Stimulated activated CD8-positive, alpha-beta memory T cell treated with anti-CD3 and anti-CD28 coated beads, Interleukin-4, amount 100 ng/mL, for 4 hours (primary cell): ENCODE measurements at places on chromosomes 5 and 9.

- no peak for DNase-seq
Observed at GRCh38 chr5:125140855-125141254, 394.4 kb upstream of the ZNF608 start.

DNA sequence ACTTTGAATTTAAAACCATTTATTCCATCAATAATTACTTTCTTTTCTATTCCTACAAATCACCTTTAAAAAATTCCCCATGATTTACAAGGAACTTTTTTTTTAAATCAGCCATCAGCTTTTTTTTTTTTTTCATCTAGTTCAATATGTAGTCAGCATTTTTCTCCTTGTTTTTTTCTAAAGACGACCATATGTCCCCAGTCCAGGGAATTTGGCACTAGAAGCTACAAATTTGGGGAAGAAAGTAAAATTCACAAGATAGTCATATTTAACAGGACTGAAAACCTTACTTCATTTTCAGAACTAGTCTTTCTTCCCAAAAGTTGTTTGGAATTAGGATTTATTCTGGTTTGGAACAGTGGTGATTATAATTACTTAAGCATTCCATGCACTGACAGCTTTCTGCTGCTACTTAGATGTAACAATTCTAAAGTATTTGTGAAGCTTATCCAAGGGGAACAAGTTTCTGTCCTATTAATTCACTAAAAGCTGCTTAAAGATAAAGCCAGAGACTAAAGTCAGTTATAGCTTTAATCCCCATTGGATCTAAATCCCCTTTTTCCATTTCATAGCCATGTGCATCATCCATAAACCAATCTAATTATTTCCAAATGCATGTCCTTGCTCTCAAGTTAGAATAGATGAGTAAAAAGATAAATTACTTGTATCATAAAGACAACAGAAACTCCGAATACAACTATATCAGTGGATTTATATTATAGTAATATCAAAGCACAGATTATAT is 7.4 kb upstream of the SNCAIP start:
- DNase-seq, result no peak

- no peak for DNase-seq
Observed at GRCh38 chr9:7369384-7369821, 430.2 kb downstream of the DMAC1 start.

- no peak for DNase-seq
Observed at GRCh38 chr5:27172693-27173092, 134.3 kb upstream of the CDH9 start.

DNA sequence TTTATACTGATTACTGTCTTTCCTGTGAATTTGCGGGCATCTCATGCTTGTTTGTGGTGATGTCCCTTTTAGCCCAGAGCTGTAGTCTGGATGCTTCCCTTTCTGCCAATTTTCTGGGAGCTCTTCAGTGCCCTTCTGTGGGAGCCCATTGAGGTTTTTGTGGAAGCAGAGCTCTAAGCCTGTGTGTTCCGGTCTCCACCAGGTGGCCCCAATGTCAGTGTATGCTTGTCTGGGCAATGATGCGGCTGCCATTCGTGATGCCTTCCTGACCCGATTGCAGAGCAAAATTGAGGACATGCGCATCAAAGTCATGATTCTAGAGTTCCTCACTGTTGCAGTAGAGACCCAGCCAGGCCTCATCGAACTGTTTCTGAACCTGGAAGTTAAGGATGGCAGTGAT is 35.1 kb downstream of the SH3GLB2 start:
- no peak for DNase-seq

- no peak for DNase-seq
Observed at GRCh38 chr5:32339198-32339597, 26.5 kb upstream of the MTMR12 start.
